T47D (cell line): ENCODE measurements at places on chromosomes 1 and 21.

GRCh38 chr1:16612332-16613172, 812 bp downstream of the NBPF1 start:
- peak; percentile 73 for DNase-seq

DNA sequence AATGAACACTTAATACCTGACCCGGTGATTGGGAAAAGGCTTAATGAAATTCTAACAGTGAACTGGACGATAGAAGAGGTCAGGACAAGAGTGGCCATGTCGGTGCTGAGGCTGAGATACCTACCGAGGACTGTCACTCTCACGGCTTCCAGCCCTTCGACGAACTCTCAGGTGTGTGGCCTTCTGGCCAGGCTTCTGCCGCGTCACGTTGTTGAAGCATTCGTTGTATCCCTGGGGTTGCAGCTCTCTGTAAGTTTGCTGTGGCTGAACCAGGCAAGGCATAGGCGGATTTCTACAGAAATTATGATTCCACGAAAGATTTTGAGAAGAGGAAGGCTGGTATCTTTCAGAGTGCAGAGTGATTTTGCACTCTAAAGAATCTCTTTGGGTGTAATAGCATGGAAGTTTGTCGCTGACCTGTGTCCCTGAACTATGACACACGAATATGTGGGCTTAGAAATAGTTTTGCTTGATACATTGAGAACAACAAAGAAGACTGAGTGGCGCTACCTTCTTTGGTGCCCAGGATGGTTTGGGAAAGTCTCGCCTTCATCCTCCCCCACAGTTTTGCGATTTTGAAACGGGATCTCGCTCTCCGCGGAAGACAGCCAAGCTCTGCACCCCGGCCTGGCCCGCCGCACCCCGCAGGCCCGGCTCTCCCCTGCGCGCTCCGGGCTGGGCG, 403 bp upstream of the EPHX4 start:
- DNase-seq: no peak

DNA sequence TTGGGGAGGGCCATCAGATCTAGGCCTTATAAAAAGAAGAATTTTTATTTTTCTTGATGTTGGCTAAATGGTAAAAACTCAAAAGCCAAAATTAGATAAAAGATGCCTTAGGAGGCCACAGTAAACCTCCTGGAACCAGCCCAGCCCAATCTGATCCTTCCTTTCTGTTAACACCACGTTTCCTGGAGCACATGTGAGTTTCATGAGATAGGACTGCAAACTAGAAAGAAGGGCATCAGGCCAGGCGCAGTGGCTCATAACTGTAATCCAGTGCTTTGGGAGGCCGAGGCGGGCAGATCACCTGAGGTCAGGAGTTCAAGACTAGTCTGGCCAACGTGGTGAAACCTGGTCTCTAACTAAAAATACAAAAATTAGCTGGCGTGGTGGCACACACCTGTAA, 6.7 kb downstream of the HSF2BP start:
- no peak for DNase-seq

DNA sequence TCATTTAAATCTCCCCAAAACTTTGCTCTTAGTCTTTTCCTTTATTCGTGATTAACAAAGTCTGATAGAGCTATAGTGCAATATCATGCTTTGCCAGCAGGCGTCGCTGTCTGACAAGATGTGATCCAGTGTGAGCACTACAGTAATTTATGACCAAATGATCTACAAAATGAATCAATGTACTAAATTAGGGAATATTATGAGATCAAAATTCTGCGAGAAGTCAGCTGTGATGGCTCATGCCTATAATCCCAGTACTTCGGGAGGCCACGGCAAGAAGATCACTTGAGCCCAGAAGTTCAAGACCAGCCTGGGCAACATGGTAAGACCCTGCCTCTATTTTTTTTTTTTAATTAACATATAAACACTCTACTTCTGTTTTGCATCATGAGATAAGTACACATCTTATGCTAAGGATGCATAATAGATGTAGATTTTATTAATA, 3.6 kb upstream of the SPSB1 start:
- no peak for DNase-seq

DNA sequence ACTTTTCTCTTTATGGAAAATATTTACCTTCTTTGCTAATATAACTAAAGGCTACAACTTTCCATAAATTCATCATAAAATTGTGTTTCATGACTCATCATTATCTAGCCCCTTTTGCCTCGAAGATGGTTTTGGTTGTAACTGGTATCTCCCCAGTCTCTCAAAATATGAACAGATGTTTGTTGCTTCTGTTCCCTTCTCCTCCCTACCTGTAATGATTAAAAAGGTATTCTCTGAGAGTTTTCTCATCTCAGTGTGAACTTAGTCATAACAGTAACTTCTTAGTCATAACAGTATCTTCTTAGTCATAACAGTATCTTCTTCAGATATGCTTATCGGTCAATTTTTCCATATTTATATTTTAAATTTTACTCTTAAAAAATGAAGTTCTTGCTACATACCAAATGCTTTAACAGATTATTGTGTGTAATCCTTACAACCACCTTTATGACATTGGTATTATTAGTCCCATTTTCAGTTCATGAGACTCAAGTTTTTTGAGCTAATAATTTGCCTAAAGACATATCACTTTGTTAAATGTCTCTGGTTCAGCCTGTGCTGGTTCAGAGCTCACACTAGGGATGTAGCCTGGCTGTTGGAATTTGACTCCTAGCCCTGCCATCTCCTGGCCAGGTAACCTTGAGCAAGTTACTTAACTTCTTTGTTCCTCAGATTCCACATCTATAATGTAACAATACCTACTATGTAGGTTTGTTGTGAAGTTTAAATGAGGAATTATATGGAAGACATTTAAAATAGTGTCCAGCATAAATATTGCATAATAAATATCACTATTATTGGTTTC, 32.6 kb downstream of the ATP1B1 start:
- DNase-seq: no peak

- no peak for DNase-seq
These were observed 191.2 kb downstream of the TRABD2B start for GRCh38 chr1:47805921-47806361.

GRCh38 chr1:161676958-161677689, 14.2 kb downstream of the FCGR2B start:
- DNase-seq: peak; percentile 29

DNA sequence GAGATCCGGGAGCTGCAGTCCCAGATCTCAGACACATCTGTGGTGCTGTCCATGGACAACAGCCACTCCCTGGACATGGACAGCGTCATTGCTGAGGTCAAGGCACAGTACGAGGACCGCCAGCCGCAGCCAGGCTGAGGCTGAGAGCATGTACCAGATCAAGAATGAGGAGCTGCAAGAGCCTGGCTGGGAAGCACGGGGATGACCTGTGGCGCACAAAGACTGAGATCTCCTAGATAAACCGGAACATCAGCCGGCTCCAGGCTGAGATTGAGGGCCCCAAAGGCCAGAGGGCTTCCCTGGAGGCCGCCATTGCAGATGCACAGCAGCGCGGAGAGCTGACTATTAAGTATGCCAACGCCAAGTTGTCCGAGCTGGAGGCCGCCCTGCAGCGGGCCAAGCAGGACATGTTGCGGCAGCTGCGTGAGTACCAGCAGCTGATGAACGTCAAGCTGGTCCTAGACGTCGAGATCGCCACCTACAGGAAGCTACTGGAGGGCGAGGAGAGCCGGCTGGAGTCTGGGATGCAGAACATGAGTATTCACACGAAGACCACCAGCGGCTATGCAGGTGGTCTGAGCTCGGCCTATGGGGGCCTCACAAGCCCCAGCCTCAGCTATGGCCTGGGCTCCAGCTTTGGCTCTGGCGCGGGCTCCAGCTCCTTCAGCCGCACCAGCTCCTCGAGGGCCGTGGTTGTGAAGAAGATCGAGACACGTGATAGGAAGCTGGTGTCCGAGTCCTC, 25.5 kb downstream of the ETV3L start:
- DNase-seq: peak; percentile 81

DNA sequence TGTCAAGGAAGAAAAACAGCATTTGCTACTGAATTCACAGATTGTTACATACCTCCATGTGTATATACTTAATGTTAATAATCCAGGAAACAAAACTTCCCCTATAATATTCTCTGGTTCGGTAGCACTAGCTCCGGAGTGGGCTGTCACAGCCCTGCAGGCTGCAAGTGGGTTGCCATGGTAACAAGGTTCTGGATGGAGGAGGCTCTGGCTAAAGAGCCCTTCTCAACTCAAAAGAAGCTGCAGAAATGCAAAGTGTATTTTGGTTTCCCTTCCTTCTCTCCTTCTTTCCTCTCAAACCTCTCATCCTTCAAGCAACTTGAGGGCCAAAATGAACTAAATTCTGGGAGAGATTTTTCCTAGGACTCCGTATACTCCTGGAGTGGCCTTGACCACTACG, 45.2 kb downstream of the ASTN1 start:
- no peak for DNase-seq

DNA sequence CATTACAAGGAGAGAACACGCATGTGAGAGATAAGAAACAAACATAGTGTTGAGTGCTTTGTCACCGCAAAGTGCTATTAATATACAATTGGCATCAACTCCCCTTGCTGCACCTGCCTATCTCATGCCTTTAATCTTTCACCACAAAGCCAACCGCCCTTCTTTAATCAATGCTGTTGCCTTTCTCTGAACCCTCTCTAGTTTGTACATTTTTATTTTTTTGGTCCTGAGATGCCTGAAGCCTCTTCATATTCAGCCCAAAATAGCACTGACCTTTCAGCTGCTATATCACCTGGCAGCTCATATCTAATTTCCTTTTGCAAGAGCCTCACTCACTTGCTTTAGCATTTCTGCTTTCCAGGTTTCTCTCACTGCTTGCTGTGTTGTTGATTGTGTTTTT, 504.7 kb downstream of the NUF2 start:
- no peak for DNase-seq

- DNase-seq: no peak
These were observed 122.2 kb downstream of the CASZ1 start for GRCh38 chr1:10674222-10674621.

- DNase-seq: no peak
These were observed 11.0 kb upstream of the SERBP1 start for GRCh38 chr1:67441183-67441582.

GRCh38 chr1:116733476-116734365, 20.5 kb upstream of the CD2 start:
- no peak for DNase-seq

DNA sequence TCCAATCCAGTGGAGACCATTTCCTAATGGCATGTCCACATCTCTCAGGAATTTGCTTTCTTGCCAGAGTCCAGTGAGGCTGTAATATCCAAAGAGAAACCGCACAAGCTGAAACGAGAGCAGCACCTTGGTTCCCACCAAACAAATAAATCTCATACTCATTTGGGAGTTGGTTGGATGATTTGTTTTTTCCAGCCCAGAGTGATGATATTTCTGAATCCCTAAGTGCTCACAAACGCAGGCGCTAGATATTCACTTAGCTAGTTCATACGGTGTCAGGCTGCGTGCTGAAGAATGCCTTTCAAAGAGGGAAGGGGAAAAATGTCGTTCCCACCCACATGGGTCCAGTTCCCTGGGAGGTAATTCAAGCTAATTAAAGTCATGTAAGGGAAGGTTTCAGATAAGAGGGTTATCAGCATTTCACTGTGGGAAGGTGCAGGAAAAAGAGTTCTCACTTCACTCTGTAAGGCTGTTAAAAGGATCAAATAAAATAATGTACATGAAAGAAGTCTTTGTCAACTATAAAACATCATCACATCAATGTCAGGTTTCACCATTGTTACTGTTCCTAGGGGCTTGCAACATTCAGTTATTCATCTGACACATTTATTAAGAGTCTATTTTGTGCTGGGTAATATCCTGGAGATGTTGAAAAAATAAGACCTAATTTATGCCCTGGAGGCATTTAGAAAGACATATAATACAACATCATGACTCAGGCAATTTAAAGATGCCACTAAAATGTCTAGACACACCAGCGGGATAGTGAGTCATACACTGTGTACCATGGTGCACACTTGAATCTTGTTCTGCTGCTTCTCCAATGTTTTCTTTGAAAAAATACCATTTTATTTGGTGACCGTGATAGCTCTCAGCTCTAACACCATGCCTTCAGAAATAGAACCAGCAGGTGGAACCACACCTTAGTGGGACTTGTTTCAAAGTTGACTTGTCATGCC, 19.3 kb downstream of the DPT start:
- no peak for DNase-seq

DNA sequence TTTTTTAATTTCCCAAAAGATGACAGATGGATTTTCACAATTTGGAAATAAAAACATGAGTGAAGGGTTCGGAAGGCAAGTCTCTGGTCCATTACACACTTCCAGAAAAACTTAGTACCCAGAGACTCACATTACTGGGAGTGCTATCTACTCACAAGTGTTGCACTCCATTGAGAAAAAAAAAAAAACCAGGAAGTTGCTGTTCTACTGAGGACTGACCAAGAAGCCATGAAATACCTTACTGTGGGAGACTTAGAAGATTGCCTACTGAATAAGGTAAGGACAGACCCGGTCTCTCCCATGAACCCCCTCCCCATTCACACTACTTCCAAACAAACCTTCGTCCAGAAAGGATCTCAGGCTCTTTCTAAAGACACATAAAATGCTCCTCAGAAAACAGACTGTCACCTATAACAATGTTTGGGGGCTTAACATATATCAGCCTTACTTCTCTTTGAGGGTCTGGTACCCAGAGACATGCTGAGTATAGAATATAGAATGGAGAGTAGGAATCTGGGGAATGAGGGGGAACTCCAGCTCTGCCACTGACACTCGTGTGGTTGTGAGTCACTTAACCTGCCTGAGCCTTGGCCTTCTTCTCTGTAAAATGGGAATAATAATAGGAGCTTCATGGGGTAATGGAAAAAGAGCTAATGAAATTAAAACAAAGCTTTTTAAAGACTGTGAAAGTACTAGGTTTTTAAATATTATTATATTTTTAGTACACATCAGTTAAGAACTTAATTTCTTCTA, 1.4 kb downstream of the MAB21L3 start:
- no peak for DNase-seq

DNA sequence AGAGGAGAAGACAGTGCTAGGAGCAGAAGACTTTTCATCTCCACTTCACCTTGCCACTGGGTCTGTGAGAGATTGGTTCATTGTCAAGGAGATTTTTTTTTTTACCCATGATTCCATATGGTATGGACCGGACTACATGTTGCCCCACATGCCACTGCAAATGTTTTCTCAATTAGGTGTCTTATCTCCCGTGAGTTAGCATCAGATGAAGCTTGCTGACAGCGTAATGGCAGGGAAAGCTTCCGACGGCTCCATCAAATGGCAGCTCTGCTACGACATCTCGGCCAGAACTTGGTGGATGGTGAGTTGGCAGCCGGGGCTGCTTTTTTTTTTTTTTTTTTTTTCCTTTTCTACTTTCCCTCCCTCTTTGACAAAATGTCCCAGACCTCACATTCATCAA, 217.2 kb upstream of the NFIA start:
- no peak for DNase-seq

GRCh38 chr1:78892260-78892840, 114.2 kb downstream of the ADGRL4 start:
- no peak for DNase-seq

GRCh38 chr1:159829822-159830465, 3.3 kb downstream of the SLAMF8 start:
- DNase-seq: no peak
